ENCODE measurements at places on chromosomes 6 and 20.
A peak's percentile ranks its signal among the peaks of the same experiment; 100 is the strongest.

DNA sequence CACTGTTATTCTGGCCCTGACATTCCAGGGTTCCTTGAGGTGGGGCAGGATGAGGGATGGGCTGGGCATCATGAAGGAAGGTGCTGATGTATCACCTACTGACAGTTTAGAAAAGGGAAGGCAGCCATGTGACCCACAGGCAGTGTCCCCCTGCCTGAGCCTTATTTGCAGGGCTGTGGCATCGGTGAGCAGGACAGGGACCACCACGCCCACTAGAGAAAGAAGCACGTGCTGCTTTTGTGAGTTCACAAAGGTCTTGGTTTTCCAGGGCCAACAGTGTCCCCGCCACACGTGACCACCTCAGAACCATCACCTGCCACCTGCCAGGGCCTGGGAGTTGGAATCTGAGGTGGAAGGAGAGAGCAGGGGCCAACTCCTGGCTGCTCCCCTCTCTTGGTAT, 43.5 kb upstream of the SCRT2 start:
- DNase-seq = no peak

DNA sequence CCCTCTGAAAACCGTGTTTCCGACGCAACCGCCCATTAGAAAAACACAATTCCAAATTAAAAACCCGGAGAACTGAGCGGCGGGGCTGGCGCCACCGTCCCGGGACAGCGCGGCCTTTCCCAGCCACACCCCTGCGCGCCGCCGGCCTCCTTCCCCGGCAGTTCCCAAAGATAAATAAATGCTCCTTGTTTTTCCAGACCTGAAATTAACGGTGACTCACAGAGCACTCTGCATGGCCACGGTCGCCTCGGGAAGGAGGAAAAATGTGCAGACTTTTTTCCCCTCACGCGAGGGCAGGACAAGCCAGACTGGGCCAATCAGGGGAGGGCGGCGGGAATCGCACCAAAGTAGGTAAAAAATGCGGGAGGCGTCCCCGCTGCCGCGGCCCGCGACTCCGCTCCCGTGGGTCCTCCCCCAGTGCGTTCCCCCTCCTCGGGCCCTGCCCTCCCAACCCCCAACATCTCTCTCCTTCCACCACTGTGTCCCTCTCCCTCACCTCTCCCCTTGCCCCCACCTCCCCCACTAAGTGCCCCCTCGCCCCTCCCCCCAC, 828 bp upstream of the DSTN start:
- DNase-seq = peak; percentile 85

DNA sequence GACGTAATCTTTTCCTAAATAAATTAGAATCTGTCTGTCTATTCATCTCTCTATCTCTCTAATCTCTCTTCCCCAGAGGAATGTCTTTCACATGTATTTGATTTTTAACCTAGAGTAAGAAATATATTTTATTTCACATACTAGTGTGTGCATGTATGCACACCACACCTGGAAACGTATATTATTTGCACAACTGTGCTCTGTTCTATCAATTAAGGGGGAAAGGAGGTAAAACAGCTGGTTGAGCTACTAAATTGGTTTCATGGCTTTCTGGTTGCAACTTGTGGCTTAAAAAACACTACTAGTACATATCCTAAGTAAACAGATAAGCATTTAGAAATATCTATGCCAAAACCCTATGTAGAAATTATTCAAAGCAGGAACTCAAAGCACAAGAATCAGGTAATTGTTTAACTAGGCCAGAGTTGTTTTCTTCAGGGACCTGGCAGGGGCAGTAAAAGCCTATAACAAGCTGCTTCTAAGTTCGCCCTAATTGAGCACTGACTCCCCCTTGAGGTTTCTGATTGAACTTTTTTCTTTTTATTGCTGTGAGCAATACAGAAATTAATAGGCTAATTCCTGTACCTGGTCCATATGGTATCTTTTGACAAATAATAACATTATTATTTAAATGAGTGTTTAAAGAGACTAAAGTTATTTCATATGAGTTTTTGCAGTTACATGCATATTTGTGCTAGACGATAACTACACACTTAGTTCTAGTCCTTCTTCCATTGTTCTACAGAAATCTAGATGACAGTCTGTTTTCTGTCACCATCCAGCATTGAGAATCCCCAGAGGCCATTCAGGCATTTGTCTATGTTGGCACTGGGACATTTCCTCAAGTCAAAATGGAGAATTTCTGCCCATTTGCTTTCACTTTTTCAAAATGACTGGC, 88.6 kb downstream of the MCHR2 start:
- DNase-seq = no peak

DNA sequence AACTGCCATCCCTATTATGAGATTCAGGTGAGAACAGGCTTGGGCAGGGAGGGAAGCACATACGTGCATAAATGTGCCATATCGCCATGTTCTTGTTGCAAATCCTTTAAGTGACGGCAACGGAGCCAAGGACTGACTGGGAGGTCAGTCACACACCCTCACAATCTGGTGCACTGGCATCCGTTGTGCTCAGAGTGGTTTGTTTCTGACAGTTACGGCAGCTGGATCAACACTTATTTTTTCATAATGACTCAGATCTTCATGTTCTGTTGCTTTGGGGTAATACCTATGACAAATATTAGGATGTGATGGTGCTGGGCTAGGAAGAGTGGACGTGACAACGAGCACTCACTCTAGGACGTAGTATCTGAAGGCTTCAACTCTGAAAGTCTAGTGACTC, 56.2 kb upstream of the PREP start:
- DNase-seq = no peak

GRCh38 chr6:45835721-45836437, 179.8 kb downstream of the CLIC5 start:
- DNase-seq = no peak

DNA sequence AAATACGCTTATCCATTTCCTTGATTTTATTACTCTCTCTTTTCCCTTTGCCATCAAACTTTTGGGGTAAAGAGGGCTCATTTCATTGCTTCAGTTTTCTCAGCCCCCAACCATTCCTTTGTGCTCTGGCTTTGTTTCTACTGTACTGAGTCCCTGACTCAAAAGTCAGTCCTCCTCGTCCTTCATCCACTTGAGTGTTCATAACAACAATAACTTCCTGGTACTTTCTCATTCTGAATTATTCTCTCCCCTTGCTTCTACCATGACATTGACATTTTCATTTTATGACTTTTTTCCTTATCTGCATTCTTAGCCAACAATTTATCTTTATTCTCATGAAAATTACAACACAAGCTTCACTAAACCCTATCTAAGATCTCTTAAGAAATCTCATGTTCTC, 911 bp downstream of the ENPP3 start:
- no peak for DNase-seq

GRCh38 chr6:30876039-30876730, 8.1 kb upstream of the DDR1 start:
- no peak for DNase-seq

DNA sequence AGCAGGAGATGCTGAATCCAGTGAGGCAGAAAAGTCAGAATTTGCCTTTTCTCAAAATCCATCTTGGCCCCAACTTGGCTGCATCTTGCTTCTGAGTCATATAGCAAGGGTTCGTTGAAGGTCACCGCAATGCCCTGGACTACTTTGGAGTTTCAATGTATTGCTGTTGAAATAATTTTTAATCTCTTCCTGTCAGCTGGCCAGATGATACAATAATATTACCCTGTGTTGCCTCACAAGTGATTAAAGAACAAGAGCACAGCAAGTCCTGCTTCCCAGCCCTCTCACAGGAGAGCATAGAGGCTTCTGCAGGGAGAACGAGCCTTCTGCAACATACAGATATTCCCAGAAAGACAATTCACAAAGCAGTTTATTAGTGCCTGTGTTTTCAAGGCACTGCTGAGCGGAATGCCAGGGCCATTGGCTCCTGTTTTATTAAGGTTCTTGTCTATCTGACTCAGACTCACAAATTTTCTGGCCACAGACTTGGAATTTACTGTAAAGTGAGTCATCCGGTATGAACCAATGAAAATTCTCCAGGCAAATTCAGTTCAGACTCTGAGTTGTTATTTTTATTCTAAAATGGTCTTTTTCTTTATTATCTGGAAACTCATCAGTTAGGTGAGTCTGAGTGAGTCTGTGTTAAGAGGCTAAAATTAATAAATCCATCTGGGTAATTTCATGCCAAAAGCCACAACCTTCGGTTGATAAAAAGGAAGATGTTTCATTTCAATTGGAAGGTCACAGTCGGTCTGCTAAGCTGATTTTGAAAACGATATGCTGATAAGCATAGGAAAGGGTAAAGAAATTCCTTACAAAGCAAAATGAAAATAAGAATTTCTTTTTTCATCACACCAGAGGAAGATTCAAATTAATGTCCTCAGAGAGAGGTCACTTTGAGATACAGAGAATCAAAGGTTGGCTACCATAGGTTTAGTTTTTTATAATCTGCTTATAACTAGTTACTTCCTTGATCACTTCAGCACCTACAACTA, 289.4 kb upstream of the STXBP5 start:
- peak; percentile 47 for DNase-seq

DNA sequence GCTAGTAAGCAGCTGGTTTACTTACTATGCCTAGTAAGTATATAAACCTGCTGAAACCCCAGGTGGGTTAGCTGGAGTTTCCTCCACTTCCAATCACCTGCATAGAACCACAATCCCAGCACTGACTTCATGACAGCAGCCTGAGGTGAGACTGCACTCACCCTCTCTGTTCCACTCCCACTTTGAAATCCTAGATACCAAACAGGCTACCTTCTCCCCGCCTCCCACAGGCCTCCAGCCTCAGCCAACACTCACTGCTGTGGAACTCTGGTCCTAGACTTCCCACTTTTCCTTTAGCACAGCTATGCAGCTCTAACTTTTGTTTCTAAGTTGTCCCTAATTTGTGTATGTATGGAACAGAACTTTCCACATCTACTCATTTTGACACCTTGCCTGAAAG, 149.7 kb upstream of the ARID1B start:
- no peak for DNase-seq

DNA sequence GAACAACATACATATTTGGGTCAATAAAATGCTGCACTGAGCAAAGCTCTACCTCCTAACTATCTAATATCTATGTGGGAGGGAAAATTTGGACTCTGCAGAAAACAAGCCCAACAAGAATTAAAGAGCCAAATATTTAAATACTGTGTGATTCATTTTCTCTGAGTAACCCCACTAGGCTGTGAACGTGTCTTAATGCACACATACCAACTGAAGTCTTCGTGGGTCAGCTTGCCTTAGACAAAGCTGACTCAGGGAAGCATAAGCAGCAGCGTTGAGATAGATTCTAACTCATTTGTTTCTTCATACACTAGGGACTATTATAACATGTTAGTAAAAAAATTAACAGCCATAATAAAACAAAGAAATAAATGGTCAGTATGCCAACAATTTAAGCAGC, 114.3 kb downstream of the GJA1 start:
- DNase-seq = no peak

GRCh38 chr6:54102238-54102637, 9.0 kb upstream of the MLIP start:
- no peak for DNase-seq

- peak; percentile 83 for DNase-seq
Measured at GRCh38 chr20:63553251-63553932, 567 bp upstream of the FNDC11 start.

DNA sequence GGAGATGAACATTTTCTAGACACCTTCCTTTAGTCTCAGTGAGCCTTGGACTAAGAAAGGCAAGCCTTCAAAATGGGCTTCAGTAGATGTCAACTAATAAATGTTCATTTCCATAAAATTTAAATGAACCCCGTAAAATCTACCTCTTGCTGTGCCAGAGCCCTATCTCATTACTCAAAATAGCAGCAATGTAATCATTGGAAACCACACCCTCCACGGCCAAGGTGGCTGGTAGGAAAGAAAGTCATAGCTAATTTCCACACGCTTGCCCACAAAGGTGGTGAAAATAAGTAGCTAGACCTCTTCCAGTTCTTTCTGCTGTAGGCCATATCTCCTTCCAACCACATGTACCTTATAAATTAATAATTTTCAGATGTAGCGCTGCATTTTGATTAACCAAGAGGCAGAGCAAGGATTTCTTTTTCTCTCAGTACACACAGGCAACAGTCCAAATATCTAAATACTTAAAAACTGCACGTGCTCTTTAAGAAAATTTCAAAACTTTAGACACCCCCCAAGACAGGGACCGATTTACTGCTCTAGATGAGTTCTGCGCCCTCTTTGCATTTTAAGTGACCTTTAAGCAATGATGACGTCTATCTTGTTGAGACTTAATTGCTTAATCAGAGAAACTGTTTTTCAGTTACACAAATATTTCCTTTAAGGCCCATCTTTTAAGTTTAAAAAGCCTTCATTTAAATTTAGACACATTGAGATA, 290.8 kb downstream of the ZNF217 start:
- DNase-seq = no peak

DNA sequence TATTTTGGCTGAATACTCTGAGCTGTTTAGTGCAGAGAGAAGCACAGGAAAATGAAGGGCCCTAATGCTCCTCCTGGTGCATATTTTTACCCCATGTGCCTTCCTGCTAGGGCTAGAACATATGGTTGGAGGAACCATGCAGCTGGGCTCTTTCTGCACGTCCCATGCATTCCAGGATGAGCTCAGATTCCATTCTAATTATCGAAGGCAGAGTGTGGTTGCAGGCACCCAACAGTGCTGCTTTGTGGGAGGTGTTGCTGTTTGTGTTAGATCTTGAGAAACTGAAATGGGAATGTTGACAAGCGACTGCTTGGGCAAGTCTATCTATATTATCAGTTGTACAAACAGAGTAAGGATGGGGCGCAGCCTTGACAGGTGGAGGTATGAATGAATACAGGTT, 419.5 kb downstream of the DHX35 start:
- DNase-seq = no peak

DNA sequence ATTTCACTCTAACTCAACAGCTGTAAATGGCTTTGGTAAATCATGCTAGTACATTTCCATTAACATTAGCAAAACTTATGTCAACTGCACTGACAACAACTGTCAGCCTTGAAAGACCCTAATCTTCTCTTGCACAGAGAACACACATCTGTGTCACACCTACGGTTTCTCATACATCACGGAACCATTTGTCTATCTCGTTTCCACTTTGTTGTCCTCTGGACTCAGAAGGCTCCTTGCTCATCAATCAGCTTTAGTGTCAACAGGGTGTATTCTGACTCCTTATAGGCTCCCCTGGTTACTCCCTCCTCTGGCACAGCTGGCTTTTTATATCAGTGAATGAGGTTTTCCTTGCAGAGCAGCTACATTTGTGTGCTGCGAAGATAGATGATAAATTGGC, 49.3 kb downstream of the CD83 start:
- DNase-seq = no peak

DNA sequence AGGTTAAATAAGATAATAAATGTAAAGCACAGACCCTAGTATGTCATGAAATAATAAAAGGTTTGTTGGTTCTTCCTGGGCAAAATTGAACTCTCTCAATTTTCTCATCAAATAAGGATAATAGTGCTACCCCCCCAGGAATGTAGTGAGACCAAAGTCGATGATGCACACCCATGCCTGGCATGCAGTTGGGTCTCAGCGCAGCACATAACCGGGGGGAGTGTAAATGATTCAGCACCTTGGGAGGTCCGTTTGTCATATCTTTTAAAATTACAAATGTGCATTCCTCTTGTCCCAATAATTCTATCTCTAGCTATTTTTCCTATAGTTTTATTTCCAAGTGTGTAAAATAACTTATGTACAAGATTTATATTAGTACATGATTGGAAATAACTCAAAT, 31.3 kb upstream of the CCDC167 start:
- DNase-seq = peak; percentile 55
